ENCODE measurements at places on chromosomes 1 and 21.

DNA sequence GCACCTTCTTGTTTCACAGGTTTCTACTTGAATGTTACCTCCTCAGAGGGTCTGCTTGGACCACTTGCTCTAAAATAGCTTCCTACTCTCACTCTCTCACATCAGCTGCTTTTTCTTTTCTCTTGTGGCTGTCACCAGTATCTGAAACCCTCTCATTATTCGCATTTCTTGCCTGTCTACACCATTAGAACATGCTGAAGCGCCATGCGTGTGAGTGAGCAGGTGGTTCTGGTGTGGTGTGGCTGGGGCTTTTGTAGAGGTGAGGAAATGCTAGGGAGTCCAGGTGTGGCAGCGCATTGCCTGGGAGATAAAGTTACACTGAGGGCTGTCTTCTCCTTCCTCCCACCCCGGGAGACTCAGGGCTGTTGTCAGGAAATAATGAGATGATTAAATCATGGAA is 4.1 kb downstream of the ZNF362 start:
- no peak for DNase-seq

- DNase-seq = no peak
Measured at GRCh38 chr1:61968869-61969268, 225.8 kb upstream of the L1TD1 start.

DNA sequence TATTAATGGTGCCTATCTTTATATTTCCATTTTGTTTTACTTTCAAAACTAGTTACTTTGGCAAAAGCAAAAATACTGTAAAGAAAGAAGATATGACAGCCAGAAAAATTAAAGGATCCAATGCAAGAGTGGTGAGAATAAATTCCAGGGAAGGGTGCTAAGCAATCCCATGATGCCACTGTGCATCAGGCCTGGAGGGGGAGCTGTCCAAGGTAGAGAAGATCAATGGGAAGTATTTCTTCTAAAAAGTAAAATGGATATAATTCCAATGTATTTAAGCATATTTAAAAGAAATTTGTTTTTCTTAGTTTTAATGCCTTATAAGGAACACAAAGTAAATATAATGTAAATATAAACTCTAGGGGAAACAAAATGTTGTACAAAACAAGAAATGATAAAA is 1382.2 kb upstream of the B3GALT2 start:
- no peak for DNase-seq

GRCh38 chr21:36596174-36596573 is 102.7 kb upstream of the SIM2 start:
- no peak for DNase-seq

- DNase-seq = no peak
Measured at GRCh38 chr1:17674726-17675500, 80.2 kb upstream of the ACTL8 start.

DNA sequence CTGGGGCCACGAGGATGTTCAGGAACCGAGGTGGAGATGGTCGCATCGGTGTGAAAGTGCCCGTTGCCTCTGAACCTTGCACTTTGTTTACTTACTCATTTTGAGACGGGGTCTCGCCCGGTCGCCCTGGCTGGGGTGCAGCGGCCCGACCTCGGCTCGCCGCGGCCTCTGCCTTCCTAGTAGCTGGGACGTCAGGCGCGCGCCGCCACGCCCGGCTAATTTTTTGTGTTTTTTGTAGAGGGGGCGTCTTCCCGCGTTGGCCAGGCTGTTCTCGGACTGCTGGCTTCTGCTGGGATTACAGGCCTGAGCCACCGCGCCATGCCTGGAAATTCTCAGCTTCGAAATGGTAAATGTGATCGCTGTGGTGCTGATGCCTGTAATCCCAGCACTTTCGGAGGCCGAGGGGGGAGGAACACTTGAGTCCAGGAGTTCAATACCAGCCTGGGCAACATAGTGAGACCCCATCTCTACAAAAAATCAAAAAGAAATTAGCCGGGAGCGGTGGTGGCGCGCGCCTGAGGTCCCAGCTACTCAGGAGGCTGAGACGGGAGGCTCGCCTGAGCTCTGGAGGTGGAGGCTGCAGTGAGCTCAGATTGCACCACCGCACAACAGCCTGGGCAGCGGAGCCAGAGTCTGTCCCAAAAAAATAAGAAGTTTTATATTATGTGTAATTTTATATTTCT is 684 bp upstream of the MRPL20 start:
- no peak for DNase-seq

- no peak for DNase-seq
Measured at GRCh38 chr1:31418626-31419323, 5.8 kb downstream of the SERINC2 start.

GRCh38 chr1:35857830-35858229 is 25.2 kb upstream of the AGO1 start:
- no peak for DNase-seq

- DNase-seq = no peak
Measured at GRCh38 chr1:41370225-41370624, 9.0 kb downstream of the FOXO6 start.

DNA sequence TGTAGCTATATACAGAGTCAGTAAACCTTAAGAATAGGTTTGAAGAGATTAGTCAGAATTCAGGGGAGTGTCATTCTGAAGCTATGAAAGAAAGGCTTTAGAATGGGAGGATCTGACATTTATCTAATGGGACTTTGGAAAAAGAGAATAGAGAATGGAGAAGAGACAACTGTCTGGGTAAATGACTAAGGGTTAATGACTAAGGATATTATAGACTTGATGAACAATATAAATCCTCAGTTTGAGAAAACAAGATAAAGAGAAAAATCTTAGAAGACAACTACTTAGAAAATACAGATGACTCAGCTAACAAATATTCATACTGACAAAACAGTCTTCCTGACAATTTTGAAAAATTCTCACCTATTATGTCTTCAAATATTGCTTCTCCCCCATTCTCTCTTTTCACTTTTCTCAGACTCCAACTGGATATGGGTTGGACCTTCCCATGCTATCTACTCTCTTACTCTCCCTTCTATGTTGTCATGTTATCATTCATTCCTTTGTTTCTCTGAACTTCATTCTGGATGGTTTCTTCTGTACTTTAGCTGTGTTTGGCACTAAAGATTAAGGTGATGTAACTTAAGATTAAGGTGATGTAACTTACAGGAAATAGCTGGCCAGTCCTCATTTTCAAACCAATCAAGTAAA is 20.4 kb downstream of the SLC16A1 start:
- no peak for DNase-seq

DNA sequence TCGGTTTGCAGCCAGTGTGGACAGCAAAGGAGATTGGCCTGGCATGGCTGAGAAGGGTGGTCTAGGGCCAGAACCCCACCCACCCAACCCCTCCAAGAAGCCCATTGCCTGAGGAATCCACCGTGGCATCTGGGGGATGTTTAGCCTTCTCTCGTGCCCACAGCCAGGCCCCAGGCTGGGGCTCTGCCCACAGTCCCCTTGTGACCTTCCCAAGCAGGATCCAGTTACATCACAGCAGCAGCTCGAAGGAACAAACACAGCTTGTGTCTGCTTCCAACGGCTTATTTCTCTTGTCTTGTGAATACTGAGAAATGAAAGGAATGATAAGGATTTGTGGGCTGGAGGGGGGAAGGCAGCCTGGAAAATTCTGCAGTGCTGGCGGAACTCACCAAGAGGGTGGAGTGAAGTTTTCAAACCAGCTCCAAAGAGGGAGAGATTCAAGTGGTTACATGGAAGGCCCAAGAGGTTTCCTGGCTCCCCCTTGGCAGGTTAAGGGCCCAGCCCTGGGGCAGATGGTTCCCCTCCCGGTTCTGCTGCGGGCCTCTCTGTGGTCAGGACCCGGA is 61.6 kb downstream of the DHRS3 start:
- DNase-seq = peak; percentile 90

GRCh38 chr1:235649368-235650163 is at the start of gene GNG4:
GNG4 (minus strand) TSS chr1:235649784; CDS start chr1:235583838, 65,946 bp downstream.
- DNase-seq = no peak

DNA sequence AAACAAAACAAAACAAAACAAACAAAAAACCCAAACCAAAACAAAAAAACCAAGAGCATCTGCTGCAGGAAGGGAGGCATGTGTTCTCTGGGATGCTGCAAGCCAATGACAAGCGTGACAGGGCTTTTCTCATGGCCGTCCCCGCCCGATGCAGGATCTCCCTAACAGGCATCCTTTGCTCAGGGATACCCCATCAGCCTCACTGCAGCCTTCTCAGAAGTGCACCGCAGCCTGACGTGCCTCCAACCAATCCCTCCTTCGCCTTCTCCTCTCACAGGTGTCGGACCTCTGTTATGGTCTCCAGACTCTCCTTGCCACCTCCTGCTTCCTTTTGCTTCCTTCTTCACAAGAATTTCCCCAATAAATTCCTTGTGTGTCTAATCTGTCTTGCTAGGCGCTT is 147.2 kb downstream of the PCP4 start:
- DNase-seq = no peak

GRCh38 chr1:154222918-154223317 is 2.2 kb downstream of the UBAP2L start:
- DNase-seq = no peak

- DNase-seq = no peak
Measured at GRCh38 chr1:173176246-173176645, 30.9 kb downstream of the TNFSF4 start.

- DNase-seq = no peak
Measured at GRCh38 chr1:51624855-51625254, 8.0 kb downstream of the OSBPL9 start.

DNA sequence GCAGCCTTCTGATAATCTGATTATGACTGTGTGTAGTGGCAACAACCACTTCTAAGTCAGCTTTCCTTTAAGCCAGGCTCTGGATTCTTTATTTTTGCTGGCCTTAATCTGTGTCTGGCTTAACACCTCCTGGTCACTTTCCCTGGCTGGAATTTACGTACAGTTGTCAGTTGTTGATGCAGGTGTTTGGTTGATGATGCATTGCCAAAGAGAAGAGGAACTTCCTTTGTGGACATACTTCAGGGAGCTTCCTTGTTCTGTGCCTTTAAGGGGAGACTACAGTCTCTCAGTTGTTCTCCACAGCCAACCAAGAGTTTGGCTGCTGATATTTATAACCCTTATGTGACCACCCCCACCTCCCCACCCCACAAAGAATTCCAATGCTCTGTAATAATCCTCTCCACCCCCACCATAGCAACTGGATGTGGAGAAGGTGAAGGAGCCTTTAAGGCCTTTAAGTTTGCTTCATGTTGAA is 96.0 kb upstream of the BMP8A start:
- DNase-seq = no peak

GRCh38 chr1:10677491-10678391 is 118.7 kb downstream of the CASZ1 start:
- DNase-seq = no peak

DNA sequence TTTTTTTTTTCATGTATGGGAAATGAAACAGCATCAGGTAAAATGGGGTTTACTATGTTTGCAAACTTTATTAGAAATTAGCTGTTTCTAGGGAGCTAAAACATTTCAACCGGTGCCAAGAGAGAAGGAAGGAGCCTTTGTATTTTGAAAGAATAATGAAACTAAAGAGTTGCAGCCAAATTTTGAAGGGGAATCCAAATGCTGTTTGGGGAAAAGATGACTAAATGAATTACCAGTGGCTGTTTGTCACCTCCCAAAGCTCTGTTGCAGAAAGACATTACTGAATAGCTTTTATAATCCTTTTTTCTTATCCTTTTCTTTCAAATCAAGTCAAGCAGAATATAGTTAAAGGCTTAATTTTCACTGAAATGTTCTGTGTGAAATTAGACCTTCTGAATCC is 591.3 kb upstream of the ADGRL2 start:
- DNase-seq = no peak

- DNase-seq = no peak
Measured at GRCh38 chr1:13666317-13666716, 33.7 kb upstream of the PRDM2 start.

DNA sequence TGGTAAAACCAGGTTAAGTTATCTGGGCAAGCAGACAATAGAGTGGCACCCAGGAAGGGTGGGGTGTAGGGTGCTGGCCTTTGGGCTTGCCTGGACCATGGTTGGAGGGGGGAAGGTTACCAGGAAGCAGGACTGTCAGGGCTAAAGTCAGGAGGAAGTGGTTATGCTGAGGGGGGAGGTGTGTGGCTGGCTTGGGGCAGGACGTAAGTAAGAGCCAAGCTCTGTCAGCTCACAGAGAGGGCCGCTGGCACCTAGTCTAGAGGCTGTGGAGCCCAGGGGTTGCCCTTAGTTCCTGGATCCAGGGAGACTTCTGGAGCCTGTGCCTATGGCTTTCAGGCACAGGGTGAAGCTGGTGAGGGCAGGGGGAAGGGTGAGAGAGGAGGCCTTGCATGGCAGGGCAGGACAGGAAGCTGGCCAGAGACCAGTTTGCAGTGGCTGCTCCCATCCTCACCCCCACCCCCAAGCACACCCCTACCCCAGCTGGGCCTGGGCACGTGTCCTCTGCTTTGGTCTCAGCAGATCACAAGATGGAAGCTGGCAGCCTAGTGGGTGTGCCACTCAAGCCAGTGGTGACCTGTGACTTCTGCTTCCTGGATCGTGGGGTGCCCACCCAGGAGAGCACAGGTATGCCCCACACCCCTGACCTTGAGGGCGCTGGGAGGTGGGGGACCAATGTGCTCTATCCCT is 20.5 kb upstream of the SMYD3 start:
- DNase-seq = no peak

GRCh38 chr1:31937300-31938183 is 626 bp downstream of the PTP4A2 start:
- peak; percentile 83 for DNase-seq

DNA sequence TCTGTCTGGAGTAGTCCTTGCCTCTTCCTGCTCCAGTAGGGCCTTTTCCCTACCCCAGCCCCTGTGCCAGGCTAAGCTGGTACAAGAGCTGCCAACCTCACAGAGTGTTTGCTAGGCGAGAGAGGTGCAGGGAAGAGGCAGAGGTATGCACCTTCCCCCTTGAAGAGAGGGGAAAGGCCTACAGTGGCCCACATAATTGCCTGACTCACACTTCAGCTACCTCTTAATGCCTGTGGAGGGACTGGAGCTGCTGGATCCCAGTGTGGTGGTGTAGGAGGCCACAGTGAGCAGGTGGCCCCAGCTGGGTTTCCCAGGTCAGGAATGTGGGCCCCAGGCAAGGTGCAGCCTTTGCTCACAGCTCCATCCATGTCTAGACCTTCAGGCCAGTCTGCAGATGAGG is 3.3 kb upstream of the CCDC28B start:
- DNase-seq = no peak

DNA sequence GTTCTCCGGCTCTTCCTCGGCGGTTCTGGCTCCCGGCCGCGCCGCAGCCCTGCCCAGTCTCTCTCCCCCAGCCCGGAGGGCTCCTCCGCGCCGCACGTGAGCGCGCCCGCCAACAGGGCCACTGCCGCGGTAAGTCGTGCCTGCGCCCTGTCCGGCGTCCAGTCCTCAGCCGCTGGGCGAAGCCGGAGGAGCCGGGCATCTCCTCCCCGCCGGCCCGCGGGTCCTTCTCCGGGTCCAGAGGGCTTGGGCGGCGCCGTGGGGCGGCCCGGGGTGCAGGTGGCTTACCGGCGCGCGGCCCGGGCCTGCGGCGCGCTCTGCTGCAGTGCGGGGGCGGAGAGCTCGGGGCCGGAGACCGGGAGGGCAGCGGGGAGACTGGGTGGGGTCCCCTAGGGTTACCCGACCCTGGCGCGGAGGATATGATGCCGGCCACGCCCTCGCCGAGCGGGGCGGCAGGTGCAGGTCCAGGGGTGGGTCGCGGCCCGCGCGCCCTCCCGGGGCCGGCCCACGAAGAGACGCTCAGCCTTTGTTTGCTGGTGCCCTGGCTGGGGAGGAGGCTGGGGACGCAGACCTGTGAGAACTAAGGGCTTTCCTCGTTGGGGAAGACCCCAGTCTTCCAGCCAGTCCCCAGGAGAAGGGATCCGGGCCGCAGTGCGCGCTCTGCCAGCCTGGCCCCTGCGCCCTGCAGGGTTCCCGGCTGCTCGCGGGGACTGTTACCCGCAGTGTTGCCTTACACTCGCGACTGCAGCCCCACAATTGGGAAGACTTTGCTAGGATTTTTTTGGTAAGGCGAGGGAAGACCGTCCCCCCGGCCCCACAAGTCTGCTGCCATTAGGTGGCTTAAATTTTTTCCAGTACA is at the start of gene DOP1B:
Gene DOP1B, plus strand, starts transcription at position 10 of the 856 bp plus-strand sequence. CDS start 7,910 bp downstream, outside the sequence.
- peak; percentile 67 for DNase-seq

- DNase-seq = no peak
Measured at GRCh38 chr1:108590441-108590840, 30.5 kb downstream of the EEIG2 start.

Measured in tibial artery (tissue), 4 donors.